Stimulated activated CD8-positive, alpha-beta memory T cell treated with anti-CD3 and anti-CD28 coated beads, Interleukin-15, amount 100 ng/mL, for 1 hour (primary cell): ENCODE measurements at places on chromosomes 1 and 21.

GRCh38 chr21:46173573-46173972 lies 10.7 kb downstream of the SPATC1L start:
- no peak for DNase-seq

GRCh38 chr1:76433526-76433925 lies 359.0 kb downstream of the ST6GALNAC3 start:
- no peak for DNase-seq

DNA sequence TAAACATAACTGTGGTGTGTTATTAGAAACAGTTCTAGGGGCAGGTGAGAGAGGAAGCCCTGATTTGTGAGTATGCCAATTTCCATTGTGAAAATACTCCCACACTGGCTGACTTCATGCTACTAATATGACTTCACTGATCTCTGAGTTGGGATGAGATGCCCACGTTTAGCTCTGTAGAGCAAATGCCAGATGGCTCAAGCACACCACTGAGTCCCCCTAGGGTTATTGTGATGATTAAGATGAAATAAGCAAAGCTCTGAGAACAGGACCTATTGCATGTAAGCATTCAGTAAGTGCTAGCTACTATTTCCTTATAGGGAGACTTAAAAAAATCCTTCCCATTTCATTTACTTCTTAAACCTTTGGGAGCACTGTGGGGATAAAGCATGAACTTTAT lies 117.6 kb downstream of the CENPF start:
- DNase-seq: no peak

DNA sequence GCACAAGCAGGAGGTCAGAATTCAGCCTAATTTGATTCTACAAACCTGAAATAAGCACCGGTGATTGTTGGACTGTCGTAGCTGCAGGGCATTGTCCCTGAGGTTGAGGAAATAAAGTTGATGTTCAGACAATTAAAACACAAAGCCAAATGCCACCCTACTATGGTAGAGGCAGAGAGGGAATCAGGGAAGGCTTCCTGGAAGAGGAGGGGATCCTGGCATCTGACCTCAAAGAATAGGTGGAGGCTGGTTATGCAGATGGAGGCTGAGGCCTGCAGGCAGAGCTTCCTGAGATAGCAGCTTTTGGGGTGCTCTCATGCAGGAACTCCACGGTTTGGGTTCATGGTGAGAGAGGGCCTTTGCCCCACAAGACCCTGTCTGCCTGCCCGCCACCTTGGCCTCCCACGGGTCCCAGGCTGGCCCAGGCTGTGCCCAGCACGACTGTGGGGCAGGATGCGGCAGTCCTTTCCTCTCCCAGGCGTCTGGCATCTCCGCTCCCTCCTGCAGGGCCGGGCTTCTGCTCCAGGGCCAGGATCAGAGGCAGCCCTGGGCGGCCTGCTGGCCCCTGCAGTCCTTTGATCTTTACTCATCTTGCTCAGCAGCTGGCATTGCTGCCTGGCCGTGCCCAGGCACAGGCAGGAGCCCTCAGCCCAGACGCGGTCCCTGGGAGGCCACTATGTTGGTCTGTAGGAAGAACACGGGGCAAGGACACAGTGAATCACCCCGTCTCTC lies 134.1 kb upstream of the VAMP3 start:
- no peak for DNase-seq

DNA sequence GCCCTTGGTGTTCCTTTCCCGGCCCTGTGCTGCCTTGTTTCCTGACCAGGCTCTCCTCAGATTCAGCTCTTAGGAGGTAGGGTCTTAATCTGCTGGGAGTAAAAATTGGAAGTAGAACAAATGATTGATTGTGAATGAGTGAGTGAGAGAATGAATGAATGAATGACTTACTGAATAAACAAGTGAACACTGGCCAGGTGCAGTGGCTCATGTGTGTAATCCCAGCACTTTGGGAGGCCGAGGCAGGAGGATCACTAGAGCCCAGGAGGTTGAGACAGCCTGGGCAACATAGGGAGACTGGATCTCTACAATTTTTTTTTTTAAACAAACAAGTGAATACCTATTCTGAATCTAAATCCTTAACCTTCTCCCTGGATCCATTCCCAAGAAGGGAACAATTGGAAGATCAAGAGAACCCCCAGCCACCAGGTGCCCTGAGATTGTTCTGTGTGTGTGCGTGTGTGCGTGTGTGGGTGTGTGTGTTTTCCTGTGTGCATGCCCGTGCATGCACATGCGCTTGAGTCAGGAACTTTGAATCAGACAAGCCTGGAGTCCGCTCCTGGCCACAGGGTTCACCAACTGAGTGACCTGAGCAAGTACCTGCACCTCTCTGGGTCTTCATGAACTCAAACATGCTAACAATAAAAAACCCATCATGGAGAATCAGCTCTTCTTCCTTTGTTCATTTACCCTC lies 24.3 kb upstream of the CITED4 start:
- DNase-seq: no peak

DNA sequence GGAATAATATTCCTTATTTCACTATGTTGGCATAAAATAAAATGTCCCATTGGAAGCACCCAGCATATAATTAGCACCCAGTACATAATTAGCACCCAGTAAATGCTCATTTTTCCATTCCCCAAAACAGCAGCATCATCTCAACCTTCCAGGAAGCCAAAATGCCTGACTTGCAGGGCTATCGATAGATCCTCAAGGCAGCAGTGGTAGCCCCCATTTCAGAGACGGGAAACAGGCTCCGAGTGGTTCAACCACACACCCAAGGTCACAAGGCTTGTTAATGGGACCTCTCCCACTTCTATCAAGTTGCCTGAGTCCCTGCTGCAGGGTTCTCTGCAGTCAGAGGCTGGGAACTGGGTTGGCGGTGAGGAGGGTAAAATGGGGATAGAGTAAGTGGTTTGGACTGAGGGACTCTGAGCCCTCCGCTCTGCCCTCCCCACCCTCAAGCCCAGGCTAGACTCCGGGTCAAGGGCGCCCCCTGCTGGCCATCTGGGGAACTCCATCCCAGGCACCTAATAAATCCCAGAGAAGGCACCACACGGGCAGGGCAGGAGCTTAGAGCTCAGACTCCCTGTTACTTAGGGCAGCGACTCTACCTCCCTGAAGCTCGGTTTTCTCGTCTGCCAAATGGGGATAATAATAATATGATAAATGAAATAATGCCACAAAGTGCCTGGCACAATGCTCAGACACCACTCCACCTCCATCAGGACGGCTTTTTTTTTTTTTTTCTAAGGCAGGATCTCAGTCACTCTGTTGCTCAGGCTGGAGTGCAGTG lies 21.9 kb upstream of the LAPTM5 start:
- DNase-seq: peak; percentile 94

GRCh38 chr1:229631148-229631547 lies 5.1 kb downstream of the URB2 start:
- no peak for DNase-seq

GRCh38 chr1:178451529-178451928 lies 45.2 kb downstream of the CLEC20A start:
- DNase-seq: no peak

- DNase-seq: peak; percentile 50
Measured at GRCh38 chr1:209755926-209756614, at the start of gene TRAF3IP3. Gene TRAF3IP3, plus strand, starts transcription at chr1:209756053. Its CDS starts 3,987 bp downstream, at chr1:209760040.

DNA sequence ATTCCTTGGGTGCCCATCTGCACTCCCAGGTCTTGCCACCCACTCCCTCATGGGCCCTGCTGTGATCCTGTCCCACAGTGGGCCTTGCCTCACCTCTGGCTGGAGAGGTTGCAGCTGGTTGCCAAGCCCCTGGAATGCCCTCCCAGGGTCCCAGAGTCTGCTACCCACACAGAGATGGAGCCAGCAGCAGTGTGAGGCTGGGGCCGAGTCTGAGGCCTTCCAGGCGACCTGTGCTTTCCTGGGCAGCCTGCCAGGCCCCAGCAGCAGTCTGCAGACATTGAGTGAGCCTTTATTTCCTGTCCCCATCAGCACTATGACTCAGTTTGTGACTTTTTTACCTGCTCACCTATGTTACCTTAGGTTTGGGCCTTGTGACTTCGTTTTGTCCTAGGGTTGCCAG lies 25.0 kb upstream of the TSPAN2 start:
- no peak for DNase-seq
